ENCODE measurements at places on chromosomes 7 and 10.

- no peak for DNase-seq
Observed at GRCh38 chr7:72275382-72276070, 136.6 kb downstream of the CALN1 start.

DNA sequence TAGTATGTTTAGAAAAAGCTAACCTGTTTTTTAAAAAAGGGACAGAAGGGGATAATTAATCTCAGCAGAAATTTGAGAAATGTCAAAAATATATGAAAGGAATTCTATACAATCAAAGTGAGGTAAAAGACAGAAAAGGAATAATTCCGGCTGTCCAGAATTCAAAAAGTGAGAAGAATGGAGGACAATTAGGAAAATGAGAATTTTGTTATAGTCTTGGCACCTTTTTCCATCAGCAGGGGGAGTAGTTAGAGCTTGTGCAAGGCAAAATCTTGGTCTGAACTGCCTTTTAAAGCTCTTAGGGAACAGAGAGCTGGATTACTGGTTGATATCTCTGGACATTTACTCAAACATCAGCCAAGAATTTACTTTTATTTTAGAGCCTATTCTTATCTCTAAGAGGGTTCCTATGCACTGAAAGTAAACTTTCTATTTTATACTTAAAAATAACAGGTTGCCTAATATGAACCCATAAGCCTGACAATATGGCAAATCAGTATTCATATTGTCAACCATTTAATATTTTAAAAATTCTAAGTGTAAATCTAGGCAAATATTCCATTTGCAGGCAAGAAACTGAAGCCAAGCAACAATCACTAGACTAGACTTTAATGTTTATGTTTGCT lies 185.6 kb downstream of the ANK3 start:
- DNase-seq = peak; percentile 51

- peak; percentile 33 for DNase-seq
Observed at GRCh38 chr10:125409756-125410155, 249.4 kb upstream of the CTBP2 start.

DNA sequence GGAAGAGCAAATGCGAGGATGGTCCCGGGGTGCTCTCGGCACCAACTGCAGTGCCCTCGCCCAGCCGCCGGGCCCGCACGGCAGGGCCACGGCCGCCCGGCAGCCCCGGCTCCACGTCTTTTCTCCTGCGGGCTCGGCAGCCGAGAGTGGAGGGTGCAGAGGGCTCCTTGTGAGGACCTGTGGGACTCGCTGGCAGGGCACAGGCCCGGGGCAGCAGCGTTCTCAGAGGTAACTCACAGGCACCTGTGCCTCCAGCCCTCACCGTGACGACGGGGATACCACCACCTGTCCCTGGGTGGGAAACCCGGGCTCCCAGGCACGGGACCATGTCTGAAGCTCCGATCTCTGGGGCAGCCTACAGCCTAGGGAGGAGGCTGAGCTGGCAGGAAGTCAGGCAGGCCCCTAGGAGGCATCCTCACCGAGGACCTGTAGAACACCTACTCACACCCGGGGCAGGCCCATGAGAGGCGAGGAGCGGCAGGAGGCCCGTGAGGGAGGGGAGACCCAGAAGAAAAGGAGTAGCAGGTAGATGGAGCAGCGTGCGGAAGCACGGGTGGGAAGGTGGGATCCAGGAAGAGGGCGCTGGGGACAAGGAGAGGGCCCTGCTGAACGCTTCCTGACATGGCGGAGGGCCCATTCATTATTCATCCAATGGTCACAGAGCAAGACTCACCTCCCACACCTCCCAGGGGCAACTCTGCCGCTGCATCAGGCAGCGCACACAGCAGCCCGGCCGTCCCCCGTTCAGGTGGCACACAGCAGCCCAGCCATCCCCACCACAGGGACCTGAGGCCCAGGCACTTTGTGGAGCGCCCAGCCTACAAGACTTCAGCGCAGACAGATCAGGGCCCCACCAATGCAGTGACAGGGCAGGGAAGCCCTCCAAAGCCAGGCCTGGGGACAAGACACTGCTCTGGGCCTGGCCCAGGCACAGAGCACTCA lies 244.9 kb downstream of the MAD1L1 start:
- no peak for DNase-seq

DNA sequence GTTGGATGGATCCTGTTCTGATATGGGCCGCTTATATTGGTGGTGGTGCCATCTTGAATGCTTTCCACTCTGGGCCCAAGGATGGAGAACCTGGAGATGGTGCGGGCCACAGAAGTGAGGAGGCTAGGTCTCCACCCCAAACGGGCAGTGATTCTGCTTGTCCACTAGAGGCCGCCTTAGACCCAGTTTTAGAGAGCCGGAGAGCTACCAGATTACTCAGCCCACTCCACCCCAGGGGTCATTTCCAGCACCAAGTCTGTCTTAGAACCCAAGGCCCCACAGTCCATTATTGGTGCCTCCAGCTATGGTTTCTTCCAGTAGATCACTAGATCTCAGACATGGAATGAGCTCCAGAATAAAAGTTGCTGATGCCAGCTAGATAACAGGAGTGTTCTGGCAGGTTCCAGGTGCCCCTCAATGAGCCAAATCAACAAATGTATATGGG lies 11.8 kb upstream of the CAMK2G start:
- DNase-seq = peak; percentile 91

Measured in ELR (cell line).